ENCODE measurements at places on chromosomes 12 and 14.

DNA sequence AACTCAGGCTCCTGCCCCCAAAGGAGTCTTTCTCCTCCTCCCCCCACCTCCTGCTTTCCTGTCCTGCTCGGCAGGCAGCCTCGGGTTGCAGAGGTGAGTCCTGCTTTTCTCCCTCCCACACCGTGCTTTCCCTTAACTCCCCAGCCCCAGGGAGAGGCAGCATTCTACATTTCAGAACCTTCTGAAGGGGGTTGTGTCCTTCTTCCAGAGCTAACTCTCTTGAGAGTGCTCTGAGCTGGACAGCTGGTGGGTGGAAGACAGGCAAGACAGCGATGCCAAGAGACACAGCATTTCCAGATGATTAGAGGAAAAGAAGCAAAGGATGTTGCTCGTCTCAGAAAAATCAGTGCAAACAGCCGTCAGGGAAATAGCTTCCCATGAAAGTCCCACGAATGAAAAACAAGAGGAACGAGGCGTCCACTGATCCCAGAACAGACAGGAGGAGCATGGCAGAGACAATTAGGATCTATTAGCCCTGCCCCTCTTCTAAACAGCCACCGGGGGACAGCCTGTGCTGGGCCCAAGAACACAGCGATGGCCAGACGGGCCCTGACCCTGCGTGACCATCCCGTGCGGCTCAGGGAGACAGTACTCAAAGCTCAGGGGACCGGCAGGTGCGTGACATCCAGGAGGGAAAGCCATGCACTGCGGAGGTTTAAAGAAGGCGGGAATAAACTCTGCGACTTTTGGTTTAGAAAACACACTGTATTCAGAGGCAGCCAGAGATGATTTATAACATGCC, 216.5 kb upstream of the RTL1 start:
- no peak for DNase-seq

DNA sequence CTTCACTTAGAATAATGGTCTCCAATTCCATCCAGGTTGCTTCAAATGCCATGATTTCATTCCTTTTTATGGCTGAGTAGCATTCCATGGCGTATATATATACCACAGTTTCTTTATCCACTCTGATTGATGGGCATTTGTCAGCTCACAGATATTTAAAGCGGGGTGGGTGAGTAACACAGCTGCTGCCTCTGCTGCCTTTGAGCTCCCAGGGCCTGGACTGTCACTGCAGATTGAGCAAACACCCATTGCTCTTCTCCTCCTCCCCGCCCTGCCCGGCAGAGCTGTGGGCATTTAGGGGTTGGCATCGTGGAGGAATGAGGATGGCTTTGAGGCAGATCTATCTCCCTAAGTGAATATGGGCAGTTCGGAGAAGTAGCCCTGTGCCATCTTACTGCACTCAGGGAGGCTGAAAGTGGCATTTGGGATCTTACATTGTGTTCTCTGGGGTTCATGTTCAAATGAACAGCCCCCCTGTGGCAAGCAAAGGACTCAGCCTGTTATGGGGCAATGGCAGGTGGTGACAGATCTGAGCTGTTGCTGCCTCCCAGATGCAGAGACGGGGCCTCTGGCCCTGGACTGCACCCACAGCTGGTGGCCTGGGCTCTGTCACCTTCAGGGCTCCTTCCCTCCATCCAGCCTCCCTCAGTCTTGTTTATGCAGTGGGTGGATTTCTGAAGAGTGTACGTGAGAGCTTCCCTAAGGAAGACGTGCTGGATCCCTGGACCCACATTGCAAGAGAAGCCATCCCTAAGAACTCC, 4.9 kb downstream of the RFLNA start:
- no peak for DNase-seq

- DNase-seq = no peak
These were observed 69.1 kb downstream of the C14orf132 start for GRCh38 chr14:96108061-96108795.

GRCh38 chr14:31197671-31198070, 9.9 kb downstream of the HECTD1 start:
- DNase-seq = no peak

DNA sequence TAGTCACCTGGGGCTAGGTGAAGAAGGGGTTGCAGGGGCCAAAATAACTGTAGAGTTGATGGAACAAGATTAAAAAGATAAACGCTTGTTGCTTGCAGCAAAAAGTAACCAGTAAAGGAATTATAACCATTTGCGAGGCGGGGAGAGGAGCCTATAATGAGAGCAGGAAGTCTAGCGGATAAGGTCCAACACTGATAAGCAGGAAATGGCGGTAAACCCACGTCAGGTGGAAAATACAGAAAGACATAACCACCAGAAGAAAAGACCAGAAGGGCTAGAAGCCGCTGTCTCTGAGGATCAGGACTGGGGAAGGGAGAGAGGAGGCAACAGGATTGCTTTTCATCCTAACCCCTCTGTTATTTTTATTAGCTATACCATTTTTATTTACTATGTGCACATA, 303.3 kb downstream of the DPF3 start:
- DNase-seq = no peak

DNA sequence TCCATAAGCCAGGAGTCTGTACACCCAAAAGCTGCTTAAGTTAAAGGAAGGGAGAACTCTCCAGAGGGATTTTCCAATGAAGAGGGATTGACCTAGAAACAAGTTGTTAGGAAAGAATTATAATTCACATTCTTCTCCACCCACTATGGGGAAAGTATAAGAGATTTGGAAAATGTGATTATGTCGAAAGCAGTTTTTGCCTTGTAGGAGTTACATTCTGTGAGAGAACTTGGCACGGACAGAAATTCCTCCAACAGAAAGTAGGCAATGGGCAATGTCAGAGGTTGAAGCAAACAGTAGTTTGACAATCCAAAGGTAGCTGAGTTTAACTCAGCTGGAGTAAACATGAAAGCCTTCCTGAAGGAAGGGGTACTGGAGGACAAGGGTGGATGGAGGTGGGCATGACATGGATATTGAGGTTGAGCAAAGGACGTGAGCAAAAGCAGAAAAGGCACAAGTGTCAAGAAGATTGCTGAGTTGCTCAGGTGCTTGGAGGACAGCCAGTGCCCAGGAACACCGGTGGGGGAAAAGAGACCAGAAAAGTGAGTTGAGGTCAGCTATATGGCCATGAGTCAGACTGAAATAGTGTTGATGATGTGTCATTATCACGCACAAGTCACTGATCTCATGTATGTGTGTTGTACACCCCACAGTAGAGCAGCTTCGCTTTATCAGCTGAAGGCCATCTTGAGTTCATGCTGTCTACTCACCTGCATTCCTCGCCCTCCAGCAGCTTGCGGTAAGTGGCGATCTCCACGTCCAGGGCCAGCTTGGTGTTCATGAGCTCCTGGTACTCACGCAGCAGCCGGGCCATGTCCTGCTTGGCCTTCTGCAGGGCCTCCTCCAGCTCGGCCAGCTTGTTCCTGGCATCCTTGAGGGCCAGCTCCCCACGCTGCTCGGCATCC, 4.0 kb downstream of the KRT5 start:
- no peak for DNase-seq

- DNase-seq = no peak
These were observed 979 bp downstream of the DDX54 start for GRCh38 chr12:113184098-113184899.

DNA sequence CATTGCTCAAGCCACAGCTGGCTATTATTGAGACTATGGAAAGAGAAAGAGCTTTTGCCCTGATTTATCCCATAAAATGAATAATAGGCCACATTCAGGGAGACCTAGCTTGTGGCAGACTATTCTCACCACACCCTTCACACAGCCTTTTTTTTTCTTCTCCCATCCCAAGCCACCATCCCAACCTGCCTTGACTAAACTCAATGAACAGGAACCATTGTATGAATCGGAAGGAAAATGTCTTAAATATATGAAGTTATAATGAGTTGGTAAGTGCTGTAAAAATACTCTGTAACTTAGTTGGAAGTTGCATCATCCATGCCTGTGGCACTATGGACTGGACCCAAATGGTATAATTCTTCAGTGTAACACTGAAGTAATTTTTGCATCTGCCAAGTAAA, 338.4 kb downstream of the RAD51B start:
- DNase-seq = no peak

DNA sequence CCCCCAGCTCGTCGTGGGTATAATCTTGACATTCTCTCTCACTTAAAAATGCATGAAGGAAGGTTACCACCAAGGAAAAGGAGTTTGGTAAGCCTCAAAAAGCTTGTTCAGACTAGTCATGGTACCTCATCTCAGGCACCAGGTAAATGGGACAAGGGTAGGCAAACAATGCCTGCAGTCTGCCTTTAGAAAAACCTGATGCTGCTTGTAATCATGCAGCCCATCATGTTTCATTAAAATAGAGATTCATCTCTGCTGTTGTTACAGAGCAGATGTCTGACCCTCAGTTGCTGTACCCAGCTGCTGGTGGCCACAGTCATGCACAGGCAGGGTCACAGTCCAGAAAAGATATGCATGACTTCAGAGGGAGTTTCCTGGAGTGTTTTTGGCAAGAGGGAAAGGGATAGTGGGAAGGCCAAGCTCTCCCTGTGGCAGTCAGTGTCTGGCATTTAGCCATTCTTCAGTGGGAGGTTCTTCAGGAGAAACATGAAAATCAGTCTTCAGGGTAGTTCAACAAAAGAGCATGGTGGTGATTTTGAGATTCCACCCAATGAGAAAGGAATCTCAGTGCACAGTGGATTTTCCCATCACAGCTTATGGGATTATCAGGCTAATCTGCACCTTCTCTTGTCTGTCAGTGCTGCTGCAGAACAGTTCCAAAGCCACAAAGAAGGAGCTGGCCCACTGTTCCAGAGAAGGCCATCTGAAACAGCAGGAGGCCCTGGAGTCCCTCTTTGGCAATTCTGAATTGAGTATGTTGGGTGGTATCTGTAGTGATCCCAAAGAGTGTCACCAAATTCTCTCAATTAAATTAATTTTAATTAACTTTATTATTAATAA, 202.7 kb upstream of the FRMD6 start:
- peak; percentile 66 for DNase-seq

DNA sequence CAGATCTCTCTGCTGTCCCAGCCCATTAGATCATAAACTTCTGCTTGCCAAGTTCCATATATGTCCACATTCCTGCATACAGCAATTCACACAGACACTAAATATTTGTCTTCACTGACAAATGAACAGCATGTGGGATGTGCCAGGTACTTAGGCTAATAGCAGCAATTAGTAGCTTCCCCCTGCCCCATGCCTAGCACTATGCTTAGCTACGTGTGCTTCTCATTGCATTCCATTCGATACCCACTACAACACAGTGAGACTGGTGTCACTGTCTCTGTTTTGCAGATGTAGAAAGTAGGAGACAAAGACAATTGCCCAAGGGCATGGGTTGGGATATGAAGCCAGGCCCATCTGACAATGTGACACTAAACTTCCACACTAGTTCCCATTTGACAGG, 308.4 kb downstream of the BCL11B start:
- no peak for DNase-seq

GRCh38 chr12:46260913-46261476, 7.8 kb downstream of the SLC38A1 start:
- DNase-seq = peak; percentile 6

- peak; percentile 64 for DNase-seq
These were observed 23.0 kb upstream of the TTC7B start for GRCh38 chr14:90839024-90839888.

GRCh38 chr14:22545842-22546721, 42.9 kb downstream of the DAD1 start:
- DNase-seq = peak; percentile 82

Measured in lung (tissue), 17 donors.